ENCODE measurements at places on chromosomes 2 and 18.

DNA sequence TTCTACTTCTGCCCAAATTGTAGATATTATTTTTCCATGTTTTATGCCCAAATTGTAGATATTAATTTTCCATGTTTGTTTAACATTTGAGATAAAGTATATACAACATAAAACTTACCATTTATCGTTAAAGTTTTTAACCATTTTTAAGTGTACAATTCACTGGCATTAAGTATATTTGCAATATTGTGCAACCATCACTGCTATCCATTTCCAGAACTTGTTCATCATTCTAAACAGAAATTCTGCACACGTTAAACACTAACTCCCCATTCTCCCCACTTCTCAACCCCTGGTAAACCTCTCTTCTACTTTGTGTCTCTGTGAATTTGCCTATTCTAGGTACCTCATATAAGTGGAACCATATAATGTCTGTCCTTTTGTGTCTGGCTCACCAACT lies 162.1 kb downstream of the MGAT5 start:
- no peak for DNase-seq

GRCh38 chr2:1586251-1586922 lies 157.9 kb downstream of the PXDN start:
- DNase-seq: no peak

- no peak for DNase-seq
These were observed 95.0 kb upstream of the ZFP36L2 start for GRCh38 chr2:43321446-43321845.

DNA sequence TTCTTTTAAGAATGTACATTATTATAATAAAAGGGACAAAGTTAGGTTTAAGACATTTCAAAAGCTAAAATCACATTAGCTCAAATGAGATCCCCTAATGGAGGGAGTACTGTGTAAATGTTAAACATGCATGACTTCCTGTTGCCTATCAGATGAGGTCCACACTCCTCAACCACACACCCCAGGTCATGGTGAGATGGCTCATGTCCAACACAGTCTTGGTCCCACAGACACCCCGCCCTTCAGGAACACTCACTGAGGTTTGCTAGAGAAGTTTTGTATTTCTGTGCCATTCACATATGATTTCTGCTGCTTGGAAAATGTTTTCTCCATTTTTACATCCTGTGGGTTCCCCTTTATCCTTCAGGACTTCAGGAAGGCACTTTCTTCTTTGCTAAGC lies 491.0 kb downstream of the SOX11 start:
- DNase-seq: no peak

DNA sequence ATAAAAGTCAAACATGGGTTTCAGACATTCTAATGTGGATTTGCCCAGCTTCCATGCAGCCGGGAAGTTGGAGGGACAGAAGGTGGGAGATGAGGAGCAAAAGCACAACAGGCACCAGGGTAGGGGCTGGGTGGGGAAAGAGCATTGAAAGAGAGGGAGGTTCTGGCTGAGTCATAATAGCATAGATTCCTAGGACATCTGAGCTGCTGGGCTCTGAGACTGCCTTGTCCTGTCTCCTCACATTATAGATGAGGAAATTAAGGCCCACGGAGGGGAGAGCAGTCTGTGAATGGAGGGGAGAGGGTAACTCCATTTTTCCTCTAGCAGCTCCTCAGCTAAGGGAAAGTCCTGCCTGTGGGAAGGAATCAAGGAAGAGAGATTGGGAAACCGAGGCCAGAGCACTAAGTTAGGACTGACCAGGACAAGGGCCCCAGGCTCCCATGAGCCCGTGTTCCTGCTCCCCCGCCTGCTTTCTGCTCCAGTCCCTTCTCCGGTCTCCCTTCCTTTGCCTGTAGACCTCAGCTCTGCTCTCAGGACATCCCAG lies 26.2 kb downstream of the SH2D6 start:
- DNase-seq: no peak

GRCh38 chr2:181241797-181242196 lies 215.4 kb upstream of the ITGA4 start:
- peak; percentile 11 for DNase-seq

- no peak for DNase-seq
These were observed 25.5 kb upstream of the KCNG2 start for GRCh38 chr18:79772108-79772864.

DNA sequence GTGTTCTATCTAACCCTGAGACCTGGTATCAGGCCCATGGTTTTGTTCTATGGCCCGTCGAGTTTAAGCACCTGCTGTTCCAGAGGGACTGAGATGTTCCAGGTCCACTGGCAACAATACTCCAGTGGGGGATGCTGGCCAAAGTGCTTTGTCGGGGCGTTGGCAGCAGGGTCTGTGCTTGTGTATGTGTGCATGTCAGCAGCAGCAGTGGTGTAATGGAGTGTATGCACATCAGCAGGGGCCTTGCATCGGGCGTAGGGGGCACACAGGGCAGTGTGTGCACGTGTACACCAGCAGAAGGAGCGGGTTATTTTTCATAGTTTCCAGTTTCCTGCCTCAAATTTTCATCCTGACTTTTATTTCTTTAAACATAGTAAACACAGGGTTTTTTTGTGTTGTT lies 37.8 kb upstream of the THUMPD2 start:
- DNase-seq: no peak

DNA sequence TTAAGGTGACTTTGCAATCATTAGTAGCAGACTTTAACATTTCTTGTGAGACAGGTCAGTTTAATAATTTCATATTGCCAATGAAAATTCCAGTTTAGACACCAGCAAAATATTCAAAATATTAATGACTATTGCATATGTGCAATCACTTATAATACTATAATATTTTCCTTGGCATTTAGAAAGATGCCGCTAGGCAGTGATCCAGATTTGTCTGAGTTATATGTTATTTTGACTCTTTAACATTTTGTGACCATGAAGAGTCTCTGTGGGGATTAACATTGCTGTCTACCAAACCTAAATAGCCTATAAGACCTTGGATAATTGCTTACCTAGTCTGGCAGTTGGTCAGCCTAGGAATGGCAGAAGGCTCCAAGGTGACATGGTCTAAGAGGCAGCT lies 389.6 kb downstream of the THSD7B start:
- no peak for DNase-seq

- DNase-seq: no peak
These were observed 125.9 kb downstream of the PLA2R1 start for GRCh38 chr2:159936471-159936870.

DNA sequence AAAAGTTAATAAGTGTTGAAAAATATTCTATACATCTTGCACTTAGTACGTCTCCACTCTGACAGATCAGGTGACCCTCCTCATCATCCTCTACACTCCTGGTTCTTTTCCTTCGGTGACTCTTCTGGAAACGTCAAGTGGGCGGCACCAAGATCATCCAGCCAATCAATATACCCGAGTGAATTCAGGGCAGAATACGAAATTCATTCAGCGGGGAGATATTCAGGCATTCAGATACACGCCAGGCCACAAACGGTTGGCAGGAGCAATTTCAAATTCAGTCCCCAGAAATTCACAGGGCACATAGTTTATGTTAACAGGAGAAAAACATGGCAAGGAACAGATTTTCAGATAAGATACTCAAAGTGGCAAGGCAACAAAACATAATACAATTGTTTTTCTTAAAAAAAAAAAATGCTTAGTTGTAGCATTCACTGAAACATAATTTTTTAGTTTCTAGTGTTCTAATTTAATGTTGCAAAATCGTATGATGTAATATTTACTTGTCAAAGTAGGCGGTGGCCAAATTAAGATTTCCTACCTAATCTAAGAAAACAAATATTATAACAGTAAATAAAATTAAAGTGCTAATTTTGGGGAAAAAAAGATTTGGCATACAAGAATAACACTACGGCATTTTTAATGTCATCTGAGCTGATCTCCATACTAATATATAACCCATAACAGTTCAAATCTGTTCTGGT lies 4.2 kb downstream of the CLK1 start:
- no peak for DNase-seq

DNA sequence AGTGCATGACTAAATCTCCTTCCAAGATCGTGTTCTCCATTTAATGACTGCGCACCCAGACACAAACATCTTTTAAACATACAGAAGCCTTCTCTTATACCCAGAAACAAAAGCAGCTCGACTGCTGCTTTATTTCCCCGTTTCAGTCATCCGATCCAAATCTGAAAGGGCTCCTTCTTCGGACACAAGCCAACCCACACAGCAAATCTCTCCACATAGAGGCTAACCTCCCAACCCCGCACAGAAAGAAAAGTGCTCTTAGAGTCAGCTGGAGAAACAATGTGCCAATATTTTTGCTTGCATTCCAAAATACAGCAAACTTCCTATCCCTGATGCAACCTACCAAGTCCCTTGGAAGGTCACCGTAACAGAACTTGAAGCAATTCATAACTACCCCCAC lies 29.1 kb downstream of the GAREM1 start:
- DNase-seq: no peak

GRCh38 chr18:69948256-69948655 lies 583 bp upstream of the CD226 start:
- no peak for DNase-seq

- no peak for DNase-seq
These were observed 186.5 kb upstream of the NRP2 start for GRCh38 chr2:205495819-205496218.

- DNase-seq: no peak
These were observed 36.5 kb upstream of the PTPN4 start for GRCh38 chr2:119723186-119723585.

GRCh38 chr2:235051436-235052260 lies 99.8 kb downstream of the SH3BP4 start:
- DNase-seq: no peak

DNA sequence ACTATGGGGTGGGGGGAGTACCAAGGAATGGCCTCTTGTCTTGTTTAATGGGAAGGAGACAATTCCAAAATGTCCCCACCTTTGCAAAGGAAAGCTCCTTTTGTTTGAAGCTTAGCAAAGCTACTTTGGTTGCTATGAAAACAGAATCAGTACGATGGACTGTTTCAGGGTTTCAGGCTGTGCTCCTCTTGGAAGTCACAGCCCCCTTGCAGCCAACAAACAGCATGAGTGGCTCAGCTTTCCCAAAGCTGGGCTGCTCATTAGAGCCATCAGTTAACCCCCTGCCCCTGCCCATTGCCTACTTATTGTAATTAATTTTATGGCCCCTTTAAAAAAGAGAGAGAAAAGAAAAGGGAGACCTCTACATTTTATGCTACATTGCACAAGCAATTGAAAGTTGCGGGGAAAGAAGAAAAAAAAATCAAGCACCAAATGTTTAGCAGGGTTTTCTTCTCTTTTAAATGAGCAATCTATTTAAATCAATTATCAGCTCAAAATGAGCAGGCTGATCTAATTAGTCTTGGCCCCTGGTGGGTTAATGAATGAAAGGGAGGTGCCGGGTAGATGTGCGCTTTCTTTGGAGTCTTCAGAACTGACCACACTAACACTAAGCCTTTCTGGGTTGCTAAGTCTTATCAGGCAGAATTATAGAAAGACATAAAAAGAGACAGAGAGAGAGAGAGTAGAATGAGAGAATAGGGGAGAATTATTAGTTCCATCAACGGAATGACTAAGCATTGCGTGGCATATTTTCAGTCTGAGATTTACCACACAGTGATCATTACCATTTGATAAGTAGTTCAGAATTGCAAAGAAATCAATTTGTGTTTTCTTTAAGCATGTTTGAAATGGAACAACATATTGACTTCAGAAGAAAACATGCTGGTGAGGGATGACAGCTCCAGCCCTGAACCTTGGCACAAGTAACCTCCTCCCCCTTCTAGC lies 284.9 kb downstream of the INSIG2 start:
- no peak for DNase-seq

GRCh38 chr2:84338069-84338468 lies 121.0 kb downstream of the SUCLG1 start:
- no peak for DNase-seq

GRCh38 chr2:101017371-101017770 lies 15.3 kb downstream of the RPL31 start:
- DNase-seq: no peak

DNA sequence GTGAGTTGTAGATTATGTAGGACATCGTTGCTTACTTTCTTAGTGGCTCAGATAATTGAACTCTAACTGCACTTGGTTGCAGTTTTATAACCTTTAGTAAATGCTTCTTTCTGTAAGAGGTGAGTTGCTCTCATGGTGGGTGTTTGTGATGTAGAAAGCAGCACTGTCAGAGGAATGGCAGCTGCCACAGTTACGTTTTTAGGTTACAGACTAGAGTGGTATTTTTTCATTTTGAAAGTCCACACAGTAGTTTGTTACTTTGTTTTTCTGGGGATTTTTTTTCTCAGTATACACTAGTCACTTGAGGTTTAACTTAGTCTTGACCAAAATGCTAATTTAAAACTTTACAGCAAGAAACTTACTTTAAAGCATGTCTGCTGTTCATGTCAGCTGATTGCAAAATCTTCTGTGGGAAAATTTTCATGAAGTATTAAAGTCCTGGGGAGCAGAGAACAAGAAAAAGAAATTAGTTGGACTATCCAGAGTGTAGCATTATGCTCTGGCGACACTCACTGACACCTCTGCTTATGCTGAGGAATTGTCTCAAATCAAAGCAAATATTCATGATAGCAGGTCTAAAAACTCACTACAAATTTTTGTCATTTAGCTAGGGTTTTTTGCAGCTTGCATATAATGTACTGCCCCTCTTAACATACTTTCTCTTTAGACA lies 14.8 kb downstream of the AFTPH start:
- no peak for DNase-seq

DNA sequence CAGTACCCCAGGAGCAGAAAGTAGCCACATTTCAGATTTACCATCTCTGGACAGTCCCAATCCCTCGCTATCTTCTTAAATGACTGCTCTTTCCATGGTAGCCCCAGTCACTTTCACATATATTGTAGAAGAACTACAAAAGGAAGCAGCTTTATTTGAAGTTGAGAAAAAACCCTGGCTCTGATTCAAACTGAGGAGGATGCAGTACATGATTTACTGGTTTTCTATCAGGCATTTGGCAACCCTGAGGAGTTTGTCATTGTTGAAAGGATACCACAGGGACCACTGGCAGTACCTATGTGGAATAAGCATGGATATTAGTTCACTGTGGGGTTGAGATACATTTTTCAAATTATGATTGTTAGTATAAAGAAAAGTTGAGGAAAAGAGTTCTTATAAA lies 640.9 kb upstream of the SETBP1 start:
- no peak for DNase-seq

- DNase-seq: no peak
These were observed 1.6 kb downstream of the PLCL1 start for GRCh38 chr2:197805715-197806633.

GRCh38 chr2:64017811-64018700 lies 1.2 kb downstream of the VPS54 start:
- no peak for DNase-seq

DNA sequence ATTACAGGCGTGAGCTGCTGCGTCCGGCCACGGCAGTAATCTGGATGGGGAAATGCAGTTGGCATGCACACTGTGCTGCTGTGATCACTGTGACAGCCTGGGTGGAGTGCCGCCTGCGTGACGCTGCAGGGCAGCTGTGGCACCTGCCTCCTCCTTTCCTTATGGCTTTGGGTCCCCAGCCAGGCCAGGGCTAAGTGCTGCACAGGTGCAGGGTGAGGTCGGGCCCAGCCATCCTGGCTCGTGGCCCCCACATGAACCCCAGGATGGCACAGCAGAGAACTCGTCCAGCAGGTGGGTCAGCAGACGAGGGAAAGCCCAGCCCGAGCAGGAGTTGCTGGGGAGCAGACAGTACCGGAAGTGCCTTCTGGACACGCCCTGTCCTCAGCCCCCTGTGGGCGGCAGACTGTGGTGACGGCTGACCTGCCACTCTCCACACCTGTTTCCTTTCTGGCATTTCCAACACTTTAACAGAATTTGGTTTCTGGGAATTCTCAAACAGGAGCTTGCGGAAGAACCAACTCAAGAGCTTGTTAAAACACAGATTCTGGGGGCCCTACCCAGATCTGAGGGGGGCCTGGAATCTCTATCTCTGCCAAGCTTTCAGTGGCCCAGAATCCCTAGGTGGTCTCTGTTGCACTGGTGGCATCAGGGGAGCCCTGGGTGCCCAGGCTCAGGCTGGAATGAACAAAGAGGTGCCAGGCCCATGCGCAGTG lies 16.9 kb downstream of the HS1BP3 start:
- DNase-seq: no peak
